NCI-H510A treated with DMSO at 0.1 percent for 48 hours (cell line): ENCODE measurements at places on chromosomes 7 and 10.

DNA sequence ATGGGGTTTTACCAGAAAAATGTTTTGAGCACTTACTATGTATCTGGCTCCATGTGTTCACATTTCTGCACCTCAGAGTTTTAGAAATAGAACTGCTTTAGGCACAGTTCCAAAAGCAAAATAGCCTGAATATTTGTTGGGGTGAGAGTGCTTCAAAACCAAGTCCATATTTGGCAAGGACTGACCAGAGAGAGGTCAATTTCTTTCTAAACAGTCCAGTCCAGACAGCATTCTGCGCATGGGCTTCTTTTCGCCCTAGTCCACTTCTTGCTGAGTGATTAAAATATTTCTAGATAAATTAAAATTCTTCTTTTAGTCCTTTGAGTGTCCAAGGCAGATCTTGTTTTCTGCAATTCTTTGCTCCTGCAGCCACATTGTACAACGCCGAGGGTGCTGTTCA is 427.0 kb downstream of the PHTF2 start:
- no peak for DNase-seq

DNA sequence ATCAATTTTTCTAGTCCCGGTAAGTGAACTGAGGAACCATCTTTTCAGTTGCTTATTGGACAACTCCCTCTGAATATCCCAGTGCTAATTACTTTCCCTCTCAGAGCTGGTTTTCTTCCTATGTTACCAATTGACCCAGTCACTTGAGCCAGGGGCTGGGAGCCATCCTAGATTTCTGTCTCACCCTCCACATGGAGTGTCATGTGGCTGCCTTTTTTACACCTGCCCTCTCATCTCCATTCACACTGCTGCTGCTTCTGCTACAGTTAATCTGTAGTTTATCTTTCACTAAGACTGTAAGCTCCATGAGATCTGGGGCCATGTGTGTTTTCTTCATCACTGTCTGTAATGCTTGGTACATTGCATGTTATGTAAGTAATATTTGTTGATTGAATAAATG is 35.8 kb downstream of the VCL start:
- DNase-seq = no peak

- no peak for DNase-seq
Observed at GRCh38 chr10:73650537-73651331, 5.1 kb downstream of the SYNPO2L start.

- DNase-seq = peak; percentile 99
Observed at GRCh38 chr10:103793920-103794883, 61.2 kb downstream of the SH3PXD2A start.

- no peak for DNase-seq
Observed at GRCh38 chr7:30389791-30390190, 88.8 kb downstream of the NOD1 start.

DNA sequence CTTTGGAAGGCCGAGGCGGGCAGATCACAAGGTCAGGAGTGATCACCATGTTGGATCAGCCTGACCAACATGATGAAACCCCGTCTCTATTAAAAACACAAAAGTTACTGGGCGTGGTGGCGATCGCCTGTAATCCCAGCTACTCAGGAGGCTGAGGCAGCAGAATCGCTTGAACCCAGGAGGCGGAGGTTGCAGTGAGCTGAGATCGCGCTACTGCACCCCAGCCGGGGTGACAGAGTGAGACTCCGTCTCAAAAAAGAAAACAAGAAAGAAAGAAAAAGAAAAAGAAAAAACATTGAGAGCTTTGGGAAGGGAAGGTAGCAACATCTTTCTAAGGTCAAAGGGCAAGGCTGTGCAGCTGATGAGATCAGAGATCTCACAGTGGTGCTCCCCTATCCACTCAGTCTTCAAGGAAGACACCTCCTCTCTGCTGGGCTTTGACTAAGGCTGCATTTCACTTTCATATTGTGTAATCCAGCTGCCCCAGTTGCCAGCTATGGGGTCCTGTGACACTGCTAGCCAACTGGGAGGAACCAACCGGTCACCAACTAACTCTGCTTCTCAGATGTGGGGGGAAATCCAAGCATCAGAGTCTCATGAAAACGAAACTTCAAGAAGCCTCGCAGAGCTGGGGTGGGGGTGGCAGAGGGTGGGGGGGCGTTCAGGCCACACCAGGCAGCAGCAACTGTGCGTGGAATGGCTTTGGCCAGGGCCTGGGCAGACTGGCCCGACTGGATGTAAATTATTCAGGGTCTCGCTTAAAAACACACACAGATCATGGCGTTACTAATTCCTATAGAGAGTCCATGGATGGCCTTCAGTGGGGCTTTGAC is 1.5 kb downstream of the IL15RA start:
- no peak for DNase-seq

DNA sequence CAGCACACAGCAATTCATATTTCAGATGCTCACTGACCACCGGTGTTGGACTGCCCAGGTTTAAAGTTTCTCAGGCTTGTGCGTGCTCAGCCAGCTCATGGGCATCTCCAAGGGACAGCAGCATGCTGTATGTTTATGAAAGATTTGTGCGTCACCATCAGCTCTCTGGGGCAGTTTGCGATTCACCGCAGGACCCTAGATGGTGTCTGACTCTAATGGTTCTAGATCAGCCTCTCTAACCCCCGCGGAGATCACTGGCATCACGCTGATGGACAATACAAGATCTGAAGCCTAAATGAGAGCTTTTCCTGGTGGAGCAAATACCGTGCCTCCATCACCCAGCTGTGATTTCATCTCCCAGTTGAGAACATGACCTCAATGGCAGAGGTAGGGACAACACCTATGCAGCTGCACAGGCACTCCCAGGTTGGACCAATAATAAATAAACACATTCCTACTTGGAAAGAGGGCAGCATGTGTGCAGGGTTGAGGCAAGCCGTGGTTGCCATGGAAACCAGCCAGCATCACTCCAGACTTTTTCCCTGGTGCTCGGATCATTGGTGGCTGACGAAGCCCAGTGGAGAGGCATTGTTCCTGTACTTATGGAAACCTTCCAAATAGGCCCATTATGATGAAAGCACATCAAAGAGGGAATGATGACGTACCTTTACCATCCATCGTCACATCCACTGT is 253.6 kb downstream of the KCNMA1 start:
- no peak for DNase-seq

GRCh38 chr10:102395400-102396316 is at the start of gene NFKB2:
NFKB2 (plus strand) TSS chr10:102395705; CDS start chr10:102395960, 255 bp downstream.
- DNase-seq = peak; percentile 68

DNA sequence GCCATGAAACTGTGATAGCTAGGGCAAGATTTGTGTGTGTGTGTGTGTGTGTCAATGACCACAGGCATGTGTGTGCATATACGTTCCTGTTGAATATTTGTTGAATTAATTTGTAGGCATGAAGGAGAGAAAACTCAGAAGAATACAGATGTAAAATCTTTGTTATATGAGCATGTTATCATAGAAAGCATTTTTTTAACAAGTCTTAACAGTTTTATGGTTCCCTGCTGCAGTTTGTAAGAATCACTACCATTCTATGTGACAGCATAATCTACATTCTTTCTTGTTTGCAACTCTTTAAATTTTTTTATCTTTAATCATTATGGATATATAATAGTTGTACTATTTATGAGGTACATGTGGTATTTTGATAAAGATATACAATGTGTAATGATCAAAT is 130.3 kb downstream of the CD36 start:
- DNase-seq = no peak

DNA sequence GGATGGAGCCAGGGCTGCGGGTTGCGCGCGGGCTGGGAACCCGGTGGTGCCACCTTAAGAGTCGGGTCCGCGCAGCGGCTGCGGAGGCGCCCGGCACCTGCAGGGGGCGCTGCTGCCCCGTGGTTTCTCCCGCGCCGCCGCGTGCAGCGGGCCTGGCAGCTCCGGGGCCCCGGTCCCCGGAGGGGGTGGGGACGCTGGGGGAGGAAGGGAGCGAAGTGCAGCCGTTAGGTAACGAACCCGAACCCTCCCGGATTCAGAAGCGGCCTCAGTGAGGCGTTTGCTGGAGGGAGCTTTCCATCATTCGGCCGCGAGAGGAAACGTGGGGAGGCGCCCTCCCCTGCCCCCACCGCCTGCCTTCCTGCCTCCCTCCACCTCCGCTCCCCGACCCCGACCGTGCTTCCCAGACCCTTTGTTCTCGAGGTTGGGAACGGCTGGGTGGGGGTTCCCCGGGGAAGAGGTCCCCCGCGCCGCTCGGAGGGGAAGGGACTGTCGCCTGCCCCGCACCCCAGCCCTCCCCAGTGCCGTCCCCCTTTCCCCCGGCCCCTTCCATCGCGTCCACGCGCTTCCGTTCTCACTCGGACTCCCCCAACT is 29.6 kb downstream of the SKIDA1 start:
- peak; percentile 49 for DNase-seq

DNA sequence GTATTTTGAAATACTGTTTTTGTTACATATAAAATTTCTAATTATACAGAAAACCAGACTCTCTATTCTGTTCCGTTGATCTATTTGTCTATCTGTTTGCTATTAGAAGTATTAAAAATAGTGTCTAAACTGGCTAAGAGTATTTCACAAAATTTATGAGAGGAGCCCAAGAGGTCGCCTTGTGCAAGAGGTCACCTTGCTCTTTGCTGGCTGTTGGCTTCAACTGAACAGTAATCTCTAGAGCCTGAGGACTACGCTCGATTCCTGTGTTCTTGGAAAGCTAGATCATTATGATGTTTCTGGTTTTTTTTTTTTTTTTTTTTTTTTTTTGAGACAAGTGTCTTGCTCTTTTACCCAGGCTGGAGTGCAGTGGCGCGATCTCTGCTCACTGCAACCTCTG is 428.6 kb downstream of the LRMDA start:
- DNase-seq = no peak

DNA sequence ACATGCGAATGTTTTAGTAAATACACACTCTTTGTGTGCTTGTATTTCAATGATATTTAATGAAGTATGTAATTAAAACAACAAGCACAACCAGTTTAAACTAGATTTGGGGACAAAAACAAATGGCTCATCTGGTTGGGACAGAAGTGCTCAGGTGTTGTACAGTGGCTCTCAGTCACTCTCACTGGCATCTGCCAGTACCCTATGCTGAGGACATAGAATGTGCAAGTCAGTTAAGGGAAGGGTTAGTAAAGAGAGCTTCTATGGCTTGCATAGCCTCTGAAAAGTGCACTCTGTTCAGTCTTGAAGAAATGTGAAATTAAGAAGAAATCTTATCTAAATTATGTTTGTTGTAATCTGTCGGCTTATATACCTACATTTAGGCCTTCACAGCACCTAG is 183.0 kb downstream of the LRRC4 start:
- DNase-seq = no peak

- no peak for DNase-seq
Observed at GRCh38 chr10:6748029-6748428, 168.0 kb upstream of the PRKCQ start.

GRCh38 chr7:37832194-37832593 is 16.2 kb upstream of the NME8 start:
- no peak for DNase-seq

GRCh38 chr7:23055582-23056178 is 41.8 kb upstream of the HYCC1 start:
- peak; percentile 71 for DNase-seq

DNA sequence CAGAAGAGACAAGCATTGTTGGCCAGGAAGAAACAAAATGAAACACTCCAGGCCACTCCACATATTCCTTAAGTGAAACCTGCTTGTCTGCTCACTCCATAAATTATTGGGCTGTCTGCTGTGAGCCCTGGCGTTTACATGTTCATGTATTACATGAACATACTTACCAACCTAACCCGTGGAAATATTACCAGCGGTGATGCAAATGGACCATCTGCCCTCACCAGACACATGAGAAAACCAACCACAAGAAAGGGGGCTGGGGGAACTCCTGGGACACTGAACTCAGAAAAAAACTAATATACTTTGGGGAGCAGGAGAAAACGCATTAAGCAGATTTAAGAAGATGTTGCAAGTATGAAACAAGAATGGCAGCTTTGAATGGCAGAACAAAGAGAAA is 731.2 kb upstream of the IGFBP3 start:
- DNase-seq = no peak

DNA sequence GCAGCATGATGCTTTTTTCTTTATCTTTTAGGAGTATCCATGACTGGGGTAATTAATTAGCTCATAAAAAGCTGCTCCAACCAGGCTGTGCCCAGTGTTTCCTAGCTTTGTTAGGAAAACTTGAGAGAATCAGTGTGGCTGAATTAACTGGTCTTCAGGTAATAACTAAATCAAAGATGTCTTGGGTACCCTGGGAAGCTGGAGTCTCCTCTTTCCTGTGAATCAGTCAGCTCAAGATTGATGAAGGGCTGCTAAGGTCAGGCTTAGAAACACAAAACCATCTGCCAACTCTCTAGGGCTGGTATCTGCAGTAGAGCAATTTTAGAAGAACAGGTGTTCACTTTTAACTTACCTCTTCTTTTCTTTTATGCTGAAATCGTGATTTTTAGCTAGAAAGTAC is 21.4 kb upstream of the ATOH7 start:
- no peak for DNase-seq

GRCh38 chr7:155295511-155295910 is 2.2 kb upstream of the INSIG1 start:
- DNase-seq = no peak

- no peak for DNase-seq
Observed at GRCh38 chr7:8146106-8146787, 115.7 kb downstream of the ICA1 start.

DNA sequence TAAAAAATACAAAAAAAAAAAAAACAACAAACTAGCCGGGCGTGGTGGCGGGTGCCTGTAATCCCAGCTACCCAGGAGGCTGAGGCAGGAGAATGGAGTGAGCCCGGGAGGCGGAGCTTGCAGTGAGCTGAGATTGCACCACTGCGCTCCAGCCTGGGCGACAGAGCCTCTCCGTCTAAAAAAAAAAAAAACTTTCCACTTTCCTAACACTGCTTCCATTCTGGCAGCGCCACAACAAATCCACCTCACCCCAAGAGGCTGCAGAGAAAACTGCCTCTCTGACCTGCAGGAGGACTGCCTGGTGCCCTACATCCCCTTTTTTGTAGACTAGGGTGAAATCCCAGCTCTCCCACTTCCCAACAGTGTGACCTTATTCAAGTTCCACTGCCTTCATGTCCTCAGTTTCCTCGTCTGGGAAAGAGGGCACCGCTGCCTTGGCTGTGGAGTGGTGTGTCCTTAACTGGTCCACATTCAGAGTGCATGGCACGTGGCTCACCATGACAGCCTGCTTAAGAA is 2.6 kb upstream of the MBL2 start:
- no peak for DNase-seq

GRCh38 chr7:34064519-34065158 is 159.3 kb downstream of the BMPER start:
- no peak for DNase-seq

GRCh38 chr7:125661677-125662076 is 732.1 kb upstream of the POT1 start:
- no peak for DNase-seq

GRCh38 chr7:111098011-111098925 is 7.3 kb downstream of the LRRN3 start:
- peak; percentile 60 for DNase-seq

DNA sequence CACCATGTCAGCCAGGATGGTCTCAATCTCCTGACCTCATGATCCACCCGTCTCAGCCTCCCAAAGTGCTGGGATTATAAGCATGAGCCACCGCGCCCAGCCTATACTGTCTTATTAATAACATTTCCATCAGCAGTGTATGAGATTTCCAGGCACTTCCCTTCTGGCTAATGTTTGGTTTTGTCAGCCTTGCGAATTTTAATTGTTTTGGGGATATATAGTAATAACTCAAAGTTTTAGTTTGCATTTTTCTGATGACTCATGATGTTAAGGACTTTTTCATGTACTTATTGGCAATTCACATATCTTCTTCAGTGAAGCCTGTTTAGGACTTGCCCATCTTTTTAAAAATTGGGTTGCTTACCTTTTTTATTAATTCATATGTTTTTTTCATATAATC is 76.0 kb downstream of the TMEM270 start:
- no peak for DNase-seq

- no peak for DNase-seq
Observed at GRCh38 chr7:73597978-73598782, 19.8 kb upstream of the TBL2 start.
